GOT3 (cell line): ENCODE measurements at places on chromosomes 11 and 22.

- no peak for DNase-seq
These were observed 85.3 kb upstream of the MYO18B start for GRCh38 chr22:25656724-25657123.

DNA sequence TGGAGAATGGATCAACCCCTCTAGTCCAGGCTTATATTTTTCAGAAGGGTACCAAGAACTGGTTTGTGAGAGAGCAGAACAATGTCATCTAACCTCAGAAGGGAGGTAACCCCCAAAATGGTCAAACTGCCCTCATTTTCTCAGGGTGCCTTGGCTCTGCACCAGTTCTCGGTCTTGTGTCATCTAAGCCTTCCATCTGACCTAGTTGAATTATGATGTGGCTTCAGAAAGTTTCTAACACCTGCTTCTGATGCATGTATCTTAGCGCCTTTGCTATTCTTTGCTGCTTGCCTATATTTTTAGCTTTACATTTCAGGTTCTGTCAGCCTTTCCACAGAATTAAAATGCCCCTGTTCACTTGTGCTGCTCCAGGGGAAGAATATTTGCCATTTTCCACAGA lies 91.7 kb upstream of the E2F8 start:
- no peak for DNase-seq

- DNase-seq: no peak
These were observed 9.7 kb downstream of the CLMP start for GRCh38 chr11:123185326-123185725.

DNA sequence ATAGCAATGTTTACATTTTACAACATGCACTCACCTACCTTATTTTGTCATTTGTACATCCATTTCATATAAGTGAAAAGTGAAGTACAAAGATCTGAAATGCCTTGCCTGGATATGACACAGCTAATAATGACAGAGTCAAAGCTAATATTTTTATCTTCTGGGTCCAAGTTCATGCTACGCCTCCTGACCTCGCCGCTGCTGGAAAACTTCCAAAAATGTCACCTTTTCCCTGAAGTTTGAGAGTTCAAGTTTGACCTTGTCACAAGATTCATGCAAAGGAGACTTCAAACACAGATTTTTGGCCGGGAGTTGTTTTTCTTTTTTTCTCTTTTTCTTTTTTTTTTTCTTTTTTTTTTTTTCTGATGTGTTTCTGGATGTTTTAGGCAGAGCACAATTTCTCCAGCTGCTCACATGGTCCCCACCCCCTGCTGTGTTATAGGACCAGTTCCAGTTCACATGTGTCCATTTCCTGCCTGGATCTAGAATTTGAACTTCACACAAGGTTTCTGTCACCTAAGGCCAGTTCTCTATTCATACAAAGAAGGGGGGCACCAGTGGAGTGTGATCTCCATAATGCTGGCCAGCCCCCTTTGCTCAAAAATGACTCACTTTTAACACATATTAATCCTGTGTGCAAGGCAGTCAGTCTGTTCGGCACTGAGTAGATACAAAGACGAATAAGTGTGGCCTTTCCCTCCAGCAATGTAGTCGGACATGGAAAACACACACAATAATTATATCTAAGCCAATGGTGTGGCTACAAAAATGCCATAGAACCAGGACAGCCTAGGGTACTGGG lies 546.8 kb downstream of the BUD13 start:
- no peak for DNase-seq

DNA sequence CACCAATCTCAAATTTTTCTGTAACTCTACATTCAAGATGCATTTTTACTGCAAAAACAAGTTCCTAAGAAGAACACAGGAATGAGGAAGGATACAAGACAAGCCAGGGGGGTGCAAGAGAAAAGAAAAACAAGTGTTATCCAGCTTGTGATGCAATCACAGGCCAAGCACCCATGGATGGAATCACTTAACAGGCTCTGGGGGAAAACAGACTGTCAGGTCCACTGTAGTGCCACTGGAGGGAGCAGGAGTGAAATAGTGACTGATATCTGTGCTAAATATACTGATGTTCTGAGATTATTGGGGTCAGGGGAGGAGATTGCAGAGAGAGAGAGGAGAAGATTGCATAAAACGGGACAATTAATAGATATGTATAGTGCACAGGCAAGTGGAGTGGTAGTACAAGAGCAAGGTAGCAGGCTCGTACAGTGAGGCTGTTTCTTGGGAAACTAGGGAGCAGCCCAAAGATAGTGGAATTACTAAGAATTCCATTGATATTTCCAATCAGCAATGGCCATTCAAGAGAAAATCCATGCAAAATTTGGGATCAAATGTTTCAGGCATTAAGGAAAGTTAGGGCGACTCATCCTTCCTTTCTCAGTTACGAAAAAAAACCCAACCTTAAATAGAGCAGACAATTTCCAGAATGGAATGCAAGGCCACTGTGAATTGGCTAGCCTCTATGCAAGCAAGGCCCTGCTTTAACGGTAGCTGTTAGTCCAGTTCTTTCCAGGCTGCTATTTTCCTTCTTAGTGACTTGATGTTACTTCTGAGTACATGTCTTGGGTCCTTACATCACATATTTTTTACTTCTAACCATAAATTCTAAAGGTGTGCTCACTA lies 52.2 kb upstream of the CEP126 start:
- no peak for DNase-seq

DNA sequence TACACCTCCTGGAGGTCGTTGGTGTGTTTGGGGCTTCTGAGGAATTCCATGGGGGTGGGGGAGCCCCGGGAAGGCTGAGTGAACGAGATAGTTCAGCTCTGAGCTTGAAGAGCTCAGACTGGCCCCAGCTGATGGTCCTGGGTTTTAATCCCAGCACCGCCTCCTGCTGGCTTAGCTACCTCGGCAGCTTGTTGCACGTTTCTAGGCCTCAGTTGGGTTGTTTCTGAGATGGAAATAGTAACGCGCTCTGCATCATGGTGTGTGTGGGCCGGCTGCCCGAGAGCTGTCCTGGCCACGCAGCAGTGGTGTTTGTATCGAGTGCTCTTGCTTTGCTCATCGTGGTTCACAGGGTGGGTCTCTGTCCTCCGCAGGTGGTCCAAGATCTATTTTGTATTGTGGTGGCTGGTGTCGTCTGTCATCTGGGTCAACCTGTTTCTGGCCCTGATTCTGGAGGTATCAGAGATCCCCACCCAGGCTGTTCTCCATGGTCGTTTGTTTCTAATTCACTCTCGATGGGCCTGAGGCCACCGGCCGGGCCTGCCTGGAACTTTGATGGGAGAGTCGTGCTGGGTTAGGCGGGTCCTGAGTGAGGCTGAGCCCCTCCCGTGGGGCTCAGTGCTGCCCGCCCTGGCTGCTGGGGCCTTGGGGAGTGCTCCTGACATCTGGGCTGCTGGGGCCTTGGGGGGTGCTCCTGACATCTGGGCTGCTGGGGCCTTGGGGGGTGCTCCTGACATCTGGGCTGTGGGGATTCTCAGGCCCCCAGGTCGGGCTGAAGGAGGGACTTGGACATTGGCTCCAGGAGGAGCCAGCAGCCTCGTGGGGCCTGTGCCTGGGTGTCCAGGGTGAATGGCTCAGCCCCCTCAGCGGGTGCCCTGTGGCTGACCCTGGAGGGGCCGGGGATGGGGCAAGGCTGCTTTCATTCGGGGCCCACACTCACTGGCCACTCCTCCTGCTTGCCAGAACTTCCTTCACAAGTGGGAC lies 37.7 kb downstream of the TPCN2 start:
- no peak for DNase-seq

DNA sequence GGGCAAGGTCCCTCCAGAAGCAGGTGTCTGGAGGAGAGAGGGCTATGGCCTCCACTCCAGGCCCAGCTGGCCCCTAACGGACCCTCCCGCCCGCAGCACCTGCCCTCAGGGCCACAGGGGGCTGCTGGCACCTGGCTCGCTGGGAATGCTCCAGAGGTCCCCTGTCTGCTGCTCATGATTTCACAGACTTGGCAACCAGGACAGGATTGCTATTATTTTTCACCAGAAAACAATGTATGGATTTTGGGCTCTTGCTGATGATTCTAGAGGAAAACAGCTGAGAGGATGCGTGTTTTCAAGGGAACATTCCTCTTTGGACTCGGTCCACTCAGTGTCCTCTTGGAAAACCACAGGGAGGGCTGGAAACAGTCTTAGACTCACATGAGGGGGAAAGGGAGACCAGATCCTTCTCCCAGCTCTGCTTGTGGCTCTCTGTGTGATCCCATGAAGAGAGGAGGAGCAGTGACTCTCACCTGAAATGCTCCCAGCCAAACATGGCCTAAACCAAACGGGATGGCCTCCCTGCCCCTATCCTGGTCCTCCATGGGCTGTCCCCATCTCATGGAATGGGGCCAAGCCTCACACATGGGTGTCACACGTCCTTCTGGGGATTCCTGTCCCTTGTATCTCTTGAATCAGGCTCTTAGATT lies 15.8 kb downstream of the MYEOV start:
- DNase-seq: no peak

GRCh38 chr11:69499918-69500284 lies 18.4 kb downstream of the LINC01488 start:
- no peak for DNase-seq

GRCh38 chr11:123457187-123457770 lies 27.2 kb downstream of the GRAMD1B start:
- no peak for DNase-seq

GRCh38 chr22:33116841-33117547 lies 58.8 kb upstream of the SYN3 start:
- no peak for DNase-seq

GRCh38 chr22:25746012-25746373 lies 4.0 kb downstream of the MYO18B start:
- DNase-seq: no peak
